ENCODE measurements at places on chromosomes 11 and 22. TPM values are rescaled to one million over a fixed set of nuclear protein-coding genes. Genes with fewer than 3 reads are reported as not detected.

The KCNE3 gene
- total RNA-seq: 0.73 TPM

The SYT12 gene
- 5.1 TPM for total RNA-seq

The POU2AF2 gene
- not detected for total RNA-seq

The SNX32 gene
- not detected for total RNA-seq

The TSSK2 gene
- 0.17 TPM for total RNA-seq

The ADSL gene
- 93.8 TPM for total RNA-seq

The TEAD1 gene
- total RNA-seq: 70.2 TPM

The DNAJB7 gene
- not detected for total RNA-seq

The BACE1 gene
- 27.7 TPM for total RNA-seq

All from PC-3 (cell line).